ENCODE measurements at places on chromosomes 4 and X. TPM values are rescaled to one million over a fixed set of nuclear protein-coding genes. Genes with fewer than 3 reads are reported as not detected.

DNA sequence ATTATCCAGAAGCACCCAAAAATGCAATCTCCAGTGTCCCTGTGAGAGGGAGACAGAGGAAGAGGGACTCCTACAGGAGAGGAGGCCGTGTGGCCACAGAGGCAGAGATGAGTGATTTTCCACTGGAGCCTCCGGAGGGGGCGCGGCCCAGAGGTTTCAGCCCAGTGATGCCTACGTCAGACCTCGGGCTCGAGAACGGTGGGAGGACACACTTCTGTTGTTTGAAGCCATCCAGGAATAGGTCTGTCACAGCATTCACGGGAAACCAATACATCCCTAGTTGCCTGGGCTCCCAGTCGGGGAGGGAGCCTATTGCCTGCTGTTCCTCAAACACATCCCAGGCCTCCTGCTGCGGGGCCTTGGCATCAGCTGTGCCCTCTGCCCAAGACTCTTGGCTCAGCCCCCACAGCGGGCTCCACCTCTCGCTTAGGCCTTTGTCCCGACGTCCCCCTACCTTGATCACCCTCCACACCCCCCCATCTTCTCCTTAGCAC lies 39.2 kb upstream of the HMX1 start:
- no peak for DNase-seq

VEGFC gene
- total RNA-seq, result 4.3 TPM

DNA sequence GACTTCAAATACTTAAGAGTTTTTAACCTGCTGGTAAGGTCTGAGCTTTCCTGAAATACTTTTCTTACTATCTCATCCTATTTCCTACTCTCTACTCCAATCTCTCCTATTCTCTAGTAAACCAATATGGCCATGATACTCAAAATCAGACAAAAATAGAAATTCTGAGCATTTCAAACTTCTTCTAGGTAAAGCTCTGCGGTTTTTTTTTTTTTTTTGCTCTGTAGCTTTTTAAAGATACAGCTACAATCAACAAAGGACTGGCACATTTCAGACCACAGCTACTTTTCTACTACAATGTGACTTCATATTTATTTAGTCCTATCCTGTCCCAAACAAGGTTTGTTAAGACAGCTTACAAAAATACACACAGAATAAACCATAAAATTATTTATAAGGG lies 31.1 kb downstream of the MAML3 start:
- DNase-seq, result no peak

GPR34 gene
- 22.8 TPM for total RNA-seq

- no peak for DNase-seq
These were observed 441.1 kb downstream of the KCNIP4 start for GRCh38 chr4:21507439-21507838.

DNA sequence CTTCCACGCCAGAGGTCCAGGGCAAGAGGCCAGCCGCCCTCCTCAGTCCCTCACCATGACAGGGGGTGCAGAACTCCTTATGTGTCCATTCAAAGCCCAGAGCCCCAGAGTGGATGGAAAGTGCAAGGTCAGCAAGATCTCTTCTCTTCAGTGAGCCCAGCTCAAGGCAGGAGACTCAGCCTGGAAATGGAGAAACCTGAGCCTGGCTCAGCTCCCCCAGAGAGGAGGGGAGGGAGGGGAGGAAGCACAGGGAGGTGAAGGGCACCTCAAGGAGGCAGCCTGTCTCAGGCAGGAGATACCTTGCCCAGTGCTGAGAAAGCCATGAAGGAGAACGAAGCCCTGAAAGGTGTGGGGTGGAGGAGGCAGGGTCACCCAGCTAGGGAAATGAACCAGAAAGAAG lies 121.8 kb upstream of the PJA1 start:
- DNase-seq, result no peak

RHOXF2B gene
- not detected for total RNA-seq

SAP30 gene
- 61.4 TPM for total RNA-seq

GRCh38 chrX:48648336-48648751 lies 35.3 kb upstream of the WAS start:
- DNase-seq, result peak; percentile 74

DNA sequence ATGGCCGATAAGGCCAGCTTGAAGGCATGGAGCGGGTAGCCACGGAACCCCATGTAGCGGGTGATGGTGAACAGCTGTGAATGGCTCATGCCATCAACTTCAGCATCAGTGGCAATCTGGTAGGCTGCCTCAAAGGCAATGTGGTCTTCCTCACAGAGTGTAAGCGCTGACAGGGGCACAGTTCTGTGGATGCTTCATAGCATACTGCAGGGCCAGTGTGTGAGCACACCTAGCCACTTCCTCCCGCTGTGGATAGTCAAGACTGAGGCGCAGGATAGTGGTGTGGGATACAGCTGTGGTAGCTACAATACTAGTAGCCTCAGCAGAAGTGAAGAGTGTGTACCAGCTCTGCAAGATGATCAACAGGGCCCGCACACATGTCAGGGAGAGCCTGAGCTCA lies 40.5 kb downstream of the C4orf33 start:
- DNase-seq, result no peak

DNA sequence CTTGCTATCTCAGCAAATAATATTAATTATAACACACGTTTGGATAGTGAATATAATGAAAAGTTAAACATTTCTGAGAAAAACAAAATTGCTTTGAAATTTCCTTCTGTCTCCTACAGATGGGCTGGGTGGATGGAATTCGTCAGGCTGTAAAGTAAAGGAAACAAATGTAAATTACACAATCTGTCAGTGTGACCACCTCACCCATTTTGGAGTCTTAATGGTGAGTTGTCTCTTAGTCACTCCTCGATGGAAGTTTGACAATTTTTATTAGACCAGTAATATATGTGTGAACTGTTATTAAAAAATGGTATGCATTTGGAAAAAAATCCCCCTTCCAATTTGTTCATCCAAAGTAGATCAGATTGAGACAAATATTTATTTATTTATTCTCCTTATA lies 92.5 kb upstream of the BRS3 start:
- DNase-seq, result no peak

MAGEA9 gene
- not detected for total RNA-seq

DNA sequence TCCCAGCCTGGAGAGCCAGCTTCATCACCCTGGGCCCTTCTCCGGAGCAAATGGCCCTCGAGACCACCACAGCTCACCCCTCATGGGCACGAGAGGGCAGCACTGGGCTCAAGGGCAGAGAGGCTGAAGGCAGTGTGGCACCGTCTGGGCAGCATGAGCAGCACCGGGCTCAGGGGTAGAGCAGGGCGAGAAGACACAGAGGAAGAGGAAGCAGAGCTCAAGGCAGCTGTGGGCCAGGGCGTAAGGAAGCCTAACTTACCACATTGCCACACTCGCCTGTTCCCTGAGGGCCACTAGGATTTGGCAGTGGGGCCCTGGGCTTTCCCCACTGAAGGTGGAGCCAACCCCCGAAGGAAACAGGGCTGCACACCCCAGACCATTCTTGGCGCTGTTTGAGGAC lies 15.5 kb downstream of the ZNF185 start:
- DNase-seq, result no peak
